Activated naive CD4-positive, alpha-beta T cell treated with anti-CD3 and anti-CD28 coated beads for 36 hours (primary cell): ENCODE measurements at places on chromosomes 2 and 18. TPM values are rescaled to one million over a fixed set of nuclear protein-coding genes. Genes with fewer than 3 reads are reported as not detected.

GRCh38 chr2:107303964-107304363 is 418.0 kb upstream of the ST6GAL2 start:
- no peak for DNase-seq

- DNase-seq = no peak
These were observed 94.1 kb upstream of the ZNF804A start for GRCh38 chr2:184504252-184504651.

DNA sequence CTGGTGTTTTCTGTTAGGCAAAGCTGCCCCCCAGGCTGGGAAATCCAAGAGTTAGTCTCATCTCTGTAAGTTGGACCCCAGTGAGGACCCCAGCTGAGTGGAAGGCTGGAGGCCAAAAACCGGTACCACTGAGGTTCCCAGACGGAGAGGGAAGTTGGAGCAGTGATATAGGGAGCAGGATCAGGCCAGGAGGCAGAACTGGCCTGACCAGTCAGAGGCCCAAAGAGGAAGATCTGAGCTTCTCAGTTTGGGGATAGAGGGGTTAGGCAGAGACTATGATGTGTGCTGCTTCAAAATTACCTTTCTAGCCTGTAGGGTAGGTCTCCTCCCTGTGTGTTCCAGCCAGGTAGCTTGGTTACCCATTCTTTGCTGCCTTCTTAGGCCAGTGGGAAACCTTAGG is 4.6 kb upstream of the RNF181 start:
- no peak for DNase-seq

The DOK6 gene
- not detected for total RNA-seq

DNA sequence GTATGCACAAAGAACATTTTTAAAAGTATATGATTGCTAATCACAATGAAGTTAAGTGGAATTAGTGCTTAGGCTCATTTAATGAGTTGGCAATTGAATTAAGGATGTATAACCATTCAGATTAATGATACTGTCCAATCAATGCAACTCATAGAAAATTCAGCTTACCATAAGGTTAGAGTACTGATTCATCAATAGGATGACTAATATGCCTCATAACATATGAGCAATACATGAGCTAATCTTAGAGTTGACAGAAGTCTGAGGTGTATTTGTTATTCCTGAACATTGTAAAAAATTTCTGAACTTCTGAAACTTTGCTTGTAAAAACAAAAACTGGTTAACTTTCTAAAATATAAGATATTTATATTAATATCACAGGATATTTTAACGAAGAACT is 118.3 kb upstream of the NETO1 start:
- DNase-seq = no peak

DNA sequence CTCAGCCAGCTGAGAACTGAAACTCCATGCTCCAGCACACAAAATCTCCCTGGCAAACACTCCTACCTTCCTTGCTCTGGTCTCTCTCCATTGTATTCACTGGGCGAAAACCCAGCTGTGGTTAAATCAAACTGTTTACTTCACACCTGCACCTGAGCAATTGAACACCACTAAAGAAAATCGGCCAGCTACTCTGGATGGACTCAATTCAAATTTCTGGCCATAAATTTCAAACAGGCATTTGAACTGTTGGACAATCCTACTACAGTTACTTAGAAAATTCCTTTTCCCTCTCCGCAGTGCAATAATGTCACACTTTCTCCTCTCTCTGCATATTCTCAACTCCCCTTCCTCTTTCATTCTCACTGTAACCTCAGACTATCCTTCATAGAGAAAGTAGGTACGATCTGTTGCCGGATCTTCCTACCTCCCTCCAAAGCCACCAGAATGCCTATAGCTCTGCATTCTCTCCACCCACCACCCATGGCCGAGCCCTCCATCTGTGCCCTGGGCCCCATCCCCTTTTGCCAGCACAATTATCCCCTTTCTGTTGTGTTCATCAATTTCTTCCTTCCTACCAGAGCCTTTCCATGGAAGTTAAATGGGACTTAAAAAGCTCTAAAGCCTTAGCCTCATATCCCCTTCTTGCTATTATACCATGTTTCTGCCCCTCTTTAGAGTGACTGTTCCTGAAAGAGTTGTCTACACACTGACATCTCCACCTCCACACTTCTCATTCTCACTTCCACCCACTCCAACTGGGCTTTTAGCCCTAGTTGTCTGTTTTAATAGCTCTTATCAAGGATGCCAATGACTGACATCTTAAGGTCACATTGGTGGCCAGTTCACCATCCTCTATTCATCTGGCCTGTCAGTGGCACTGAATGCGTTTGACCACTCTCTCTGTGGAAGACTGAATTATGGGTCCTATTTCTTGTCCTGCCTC is 127.5 kb upstream of the SLC1A4 start:
- DNase-seq = no peak

The ZEB2 gene
- total RNA-seq = 4.9 TPM

The DPYSL5 gene
- total RNA-seq = not detected

- DNase-seq = no peak
These were observed 258.9 kb downstream of the RDH14 start for GRCh38 chr2:18301421-18302139.

The EFHD1 gene
- total RNA-seq = 1.3 TPM

DNA sequence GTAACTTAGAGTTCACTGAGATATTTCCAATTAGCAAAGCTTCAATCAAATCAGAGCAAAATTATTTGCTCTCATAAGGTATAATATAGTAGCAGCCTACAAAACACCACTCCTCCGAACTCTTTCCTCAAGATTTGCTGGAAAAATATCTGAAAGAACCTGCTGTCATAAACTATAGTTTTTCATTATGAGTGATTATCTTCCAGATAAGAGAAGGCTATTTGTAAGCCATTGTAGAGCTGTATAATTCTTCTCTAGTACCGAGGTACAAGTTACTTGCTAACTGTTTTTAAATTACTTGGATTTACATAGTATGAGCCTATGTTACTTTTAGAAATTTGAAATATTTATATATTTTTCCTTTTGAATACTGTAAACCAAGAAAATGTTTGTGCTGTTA is 2.1 kb downstream of the NDC80 start:
- DNase-seq = no peak
